Hematopoietic multipotent progenitor cell (in vitro differentiated cells): ENCODE measurements at places on chromosomes 5 and 9.

GRCh38 chr5:172453206-172453985 is 929 bp downstream of the SH3PXD2B start:
- DNase-seq, result peak; percentile 40

GRCh38 chr5:139513852-139514485 is 31.4 kb upstream of the STING1 start:
- no peak for DNase-seq

DNA sequence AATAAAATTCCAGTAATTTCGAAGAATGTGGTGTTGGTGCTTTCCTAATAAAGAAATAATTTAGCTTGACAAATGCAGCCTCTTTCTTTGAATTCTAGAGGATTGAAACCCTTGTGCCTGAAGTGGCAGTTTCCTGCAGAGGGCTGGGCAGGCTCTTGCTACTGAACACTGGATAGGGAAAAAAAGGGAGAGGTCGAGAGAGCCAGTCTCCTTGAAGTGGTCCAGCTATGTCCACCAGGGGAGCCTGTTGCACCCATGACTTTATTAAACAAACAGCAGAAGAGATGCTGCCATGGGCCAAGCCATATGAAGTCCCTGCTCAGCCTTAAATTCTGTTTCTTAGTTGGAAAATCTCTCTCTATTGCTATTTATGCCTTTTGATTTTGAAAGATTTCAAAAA is 178.4 kb downstream of the SMARCA2 start:
- DNase-seq, result no peak

DNA sequence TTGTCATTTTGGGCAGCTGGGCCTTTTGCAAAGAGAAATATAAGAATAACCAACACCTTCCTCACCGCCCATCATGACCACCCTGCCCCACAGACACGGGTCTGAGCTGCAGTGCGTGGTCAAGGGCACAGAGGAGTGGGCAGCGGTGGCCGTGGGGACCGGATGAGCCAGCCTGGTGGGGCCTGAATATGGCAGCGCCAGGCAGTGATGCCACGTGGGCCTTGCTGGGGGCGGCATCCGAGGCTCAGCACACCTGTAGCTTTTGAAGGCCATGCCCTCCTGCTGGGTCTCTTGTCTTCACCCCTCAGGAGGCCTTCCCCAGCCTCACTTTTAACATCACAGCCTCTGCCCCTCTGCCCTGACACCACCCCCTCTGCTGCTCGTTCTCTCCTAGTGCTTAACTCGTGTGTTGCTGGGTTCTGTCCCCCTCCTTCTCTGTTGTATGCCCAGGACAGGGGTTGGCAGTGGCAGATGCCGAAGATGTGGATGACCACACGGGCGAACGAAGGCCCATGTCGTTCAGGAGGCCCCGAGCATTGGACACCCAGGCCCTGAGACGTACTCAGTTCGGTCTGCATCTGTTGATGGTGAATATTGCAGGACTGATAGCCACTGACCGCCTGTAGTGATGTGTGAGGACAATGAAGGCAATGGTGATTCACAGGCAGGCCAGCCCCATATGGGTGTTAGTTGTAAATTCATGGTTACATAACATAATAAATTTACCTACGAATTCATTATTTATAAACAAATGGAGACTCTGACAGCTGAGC is 46.0 kb downstream of the AHRR start:
- no peak for DNase-seq

DNA sequence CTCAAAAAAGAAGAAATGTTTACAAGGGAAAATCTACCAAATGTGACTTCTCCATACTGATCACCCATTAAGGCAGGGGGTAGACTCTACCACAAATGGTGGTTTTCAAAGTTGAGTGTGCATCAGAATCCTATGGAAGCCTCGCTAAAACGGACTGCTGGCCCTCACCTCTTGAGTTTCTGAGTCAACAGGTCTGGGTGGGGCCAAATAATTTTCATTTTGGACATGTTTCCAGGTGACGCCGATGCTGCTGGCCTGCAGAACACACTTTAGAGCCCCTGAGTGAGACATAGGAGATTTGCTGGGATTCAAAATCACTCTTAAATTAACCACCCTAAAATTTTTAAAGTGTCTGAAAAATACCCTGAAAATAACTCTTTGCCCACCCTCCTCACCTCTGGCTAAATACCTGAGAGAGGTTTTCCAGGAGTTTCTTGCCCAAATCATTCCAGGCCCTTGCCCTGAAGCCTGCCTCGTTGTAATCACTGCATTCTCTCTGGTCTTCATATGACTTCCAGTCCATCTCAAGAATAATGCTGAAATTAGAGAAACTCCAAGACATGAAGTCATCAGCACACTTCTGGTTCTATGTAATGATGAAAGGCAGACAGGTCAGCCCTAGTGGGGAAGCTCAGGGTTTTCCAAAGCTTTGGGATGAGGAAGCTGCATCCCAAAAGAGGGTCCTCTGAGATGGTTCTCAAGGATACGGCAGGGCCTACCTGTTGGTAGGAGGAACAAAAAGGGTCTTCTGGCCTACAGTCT is 18.2 kb downstream of the C9orf152 start:
- no peak for DNase-seq

DNA sequence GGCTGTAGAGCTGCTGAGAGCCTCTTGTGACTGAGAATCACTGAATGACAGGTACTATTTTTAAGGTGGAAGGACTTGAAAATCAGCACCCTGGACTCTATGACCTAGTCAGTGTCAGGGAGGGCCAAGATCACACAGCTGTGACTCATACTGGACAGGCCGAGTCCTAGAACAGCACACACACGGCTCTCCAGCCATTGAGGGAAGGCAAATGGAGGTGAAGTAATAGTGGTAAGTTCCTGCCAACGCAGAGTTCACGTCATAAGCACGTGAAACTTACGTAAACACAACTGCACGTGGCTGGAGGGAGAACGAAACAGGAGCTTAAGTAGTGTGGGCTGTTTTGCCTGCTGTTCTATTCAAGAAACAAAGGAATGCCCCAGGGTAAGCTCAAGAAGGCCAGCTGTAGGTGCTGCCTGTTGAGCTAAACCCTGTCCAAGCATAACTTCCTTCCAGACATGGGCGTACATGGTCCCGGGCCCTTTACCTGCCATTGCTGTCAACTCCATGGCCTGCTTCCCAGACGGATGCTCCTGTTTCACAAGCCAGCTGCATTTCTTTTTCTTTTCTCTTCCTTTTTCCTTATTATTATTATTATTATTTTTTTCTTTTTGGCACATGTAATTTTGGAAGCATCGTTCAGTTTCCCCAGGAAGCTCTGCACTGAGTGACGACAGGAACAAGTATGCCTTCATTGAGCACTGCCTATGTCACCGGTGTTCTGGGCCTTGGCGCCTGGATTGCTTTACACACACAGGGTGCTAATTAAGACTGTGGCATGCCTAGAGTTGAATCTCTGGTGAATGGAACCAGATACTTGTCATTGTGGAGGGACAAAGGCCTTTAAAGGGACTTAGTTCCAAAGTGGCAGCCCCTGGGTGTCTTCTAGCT is 10.2 kb upstream of the LCP2 start:
- no peak for DNase-seq

GRCh38 chr5:133240425-133241091 is 188.7 kb downstream of the HSPA4 start:
- DNase-seq, result no peak
